ENCODE measurements at places on chromosomes 7 and 10.

DNA sequence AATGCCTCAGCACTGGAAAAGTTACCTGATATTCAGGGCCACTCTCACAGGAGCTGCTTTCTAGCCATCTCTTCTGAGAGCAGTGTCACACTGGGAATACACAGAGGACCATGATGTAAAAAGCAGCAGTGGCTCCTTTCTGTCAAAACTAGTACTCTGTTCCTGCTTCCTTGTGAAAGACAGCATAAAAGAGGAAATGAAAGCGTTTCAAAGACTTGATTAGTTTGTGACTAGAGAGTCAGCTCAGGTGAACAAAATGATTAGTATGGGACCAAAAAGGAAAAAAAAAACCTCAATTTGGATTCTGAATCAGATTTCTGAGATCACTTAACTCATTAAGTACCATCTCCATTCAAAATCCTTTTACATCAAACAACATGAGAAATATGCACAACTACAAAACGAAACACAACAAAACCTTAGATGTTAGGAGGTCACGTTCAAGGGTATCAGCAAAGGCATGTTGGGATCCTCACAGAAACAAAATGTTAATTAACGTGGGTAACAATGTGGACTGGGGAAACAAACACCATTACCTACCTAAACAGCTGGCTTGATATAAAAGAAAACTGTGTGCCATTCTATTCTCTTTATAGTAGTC, 103.7 kb downstream of the MACC1 start:
- DNase-seq: no peak

GRCh38 chr10:110260746-110261477, 43.8 kb downstream of the SMNDC1 start:
- no peak for DNase-seq

- no peak for DNase-seq
These were observed 76.7 kb downstream of the CHN2 start for GRCh38 chr7:29271319-29271658.

- DNase-seq: no peak
These were observed 326.6 kb downstream of the ADARB2 start for GRCh38 chr10:1410469-1411395.

GRCh38 chr7:159094919-159095915, 49.5 kb downstream of the VIPR2 start:
- no peak for DNase-seq

DNA sequence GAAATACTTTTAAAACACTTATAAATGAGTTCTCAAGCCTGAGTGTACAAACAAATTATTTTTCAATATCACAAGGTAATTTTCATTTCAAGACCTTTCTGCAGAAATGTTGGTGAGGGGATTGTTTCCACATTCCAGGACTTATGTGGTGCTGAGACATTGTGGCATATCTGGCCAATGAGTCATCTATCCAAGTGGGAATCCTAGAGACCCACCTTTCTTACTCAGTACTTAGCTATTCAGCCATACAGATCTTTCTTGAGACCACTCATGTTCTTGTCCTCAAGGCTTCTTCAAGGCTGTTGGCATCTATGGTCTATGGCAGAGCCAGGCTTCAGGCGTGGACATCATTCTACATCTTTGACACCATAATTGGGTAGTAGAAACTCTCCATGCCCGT, 225.4 kb downstream of the DKK1 start:
- DNase-seq: no peak

- DNase-seq: no peak
These were observed 245.9 kb upstream of the RHOBTB1 start for GRCh38 chr10:61189912-61190311.

DNA sequence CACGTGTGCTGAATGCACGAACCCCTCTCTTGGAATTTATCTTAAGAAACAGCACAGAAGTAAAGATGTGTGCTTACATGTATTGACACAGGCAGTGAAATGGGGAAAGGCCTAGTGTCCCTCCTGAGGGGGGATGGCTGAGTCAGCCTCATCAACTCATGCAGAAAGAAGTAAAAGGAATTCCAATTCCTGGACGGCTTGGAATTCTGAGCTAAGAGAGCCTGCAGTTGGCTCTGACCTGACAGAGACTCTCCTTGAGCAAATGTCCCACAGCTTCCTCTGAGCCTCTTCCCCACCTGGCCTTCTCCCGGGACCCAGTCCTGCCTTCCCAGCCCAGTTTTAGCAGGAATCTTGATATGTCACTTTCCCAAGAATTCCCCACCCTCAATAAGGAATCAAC, 542.4 kb upstream of the ADARB2 start:
- no peak for DNase-seq

GRCh38 chr10:30694518-30695228, 65.1 kb upstream of the LYZL2 start:
- no peak for DNase-seq

DNA sequence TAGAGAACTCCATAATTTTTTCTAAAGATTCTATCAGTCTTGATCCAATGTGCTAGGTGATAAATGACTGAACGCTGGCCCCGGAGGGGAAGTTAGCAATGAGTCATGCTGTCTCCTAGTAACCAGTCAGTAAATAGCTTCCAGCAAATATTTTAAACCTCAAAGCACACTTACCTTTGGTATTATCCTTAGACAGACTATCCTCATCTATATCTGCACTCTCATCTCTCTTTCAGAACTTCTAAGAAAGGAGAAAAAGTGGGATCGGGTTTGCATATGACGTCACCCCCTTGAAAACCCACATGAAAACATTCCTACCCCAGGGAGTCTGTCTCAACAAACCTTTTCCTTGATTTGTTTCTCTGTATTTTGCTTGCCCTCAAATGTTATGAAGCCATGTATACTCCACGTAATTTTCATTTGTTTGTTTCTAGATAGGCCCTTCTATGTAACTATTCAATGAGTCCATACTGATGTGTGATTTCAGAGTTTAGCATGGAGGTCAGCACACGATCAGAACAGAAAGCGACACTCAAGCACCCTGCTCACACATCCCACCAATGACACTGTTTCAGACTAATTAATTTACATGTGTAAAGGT, 174.9 kb upstream of the NRP1 start:
- DNase-seq: no peak
